Mammary epithelial cell (primary cell): ENCODE measurements at places on chromosomes 1 and 21. TPM values are rescaled to one million over a fixed set of nuclear protein-coding genes. Genes with fewer than 3 reads are reported as not detected.

DNA sequence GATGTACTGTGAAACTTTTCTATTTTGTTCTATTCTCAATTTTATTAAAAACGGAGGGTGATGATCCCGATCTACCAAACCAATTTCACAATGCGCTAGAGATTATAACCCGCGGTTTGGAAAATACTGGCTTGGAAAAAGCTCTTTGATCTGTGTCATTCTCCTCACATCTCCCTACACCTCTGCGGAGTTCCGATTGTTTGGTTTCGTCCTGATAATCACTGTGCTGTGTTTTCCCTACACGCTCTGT is 536 bp upstream of the ABCD3 start:
- DNase-seq = no peak

- DNase-seq = no peak
Measured at GRCh38 chr21:41570791-41571355, 62.9 kb upstream of the TMPRSS2 start.

- DNase-seq = peak; percentile 85
Measured at GRCh38 chr1:192489748-192490147, 85.8 kb upstream of the RGS1 start.

DNA sequence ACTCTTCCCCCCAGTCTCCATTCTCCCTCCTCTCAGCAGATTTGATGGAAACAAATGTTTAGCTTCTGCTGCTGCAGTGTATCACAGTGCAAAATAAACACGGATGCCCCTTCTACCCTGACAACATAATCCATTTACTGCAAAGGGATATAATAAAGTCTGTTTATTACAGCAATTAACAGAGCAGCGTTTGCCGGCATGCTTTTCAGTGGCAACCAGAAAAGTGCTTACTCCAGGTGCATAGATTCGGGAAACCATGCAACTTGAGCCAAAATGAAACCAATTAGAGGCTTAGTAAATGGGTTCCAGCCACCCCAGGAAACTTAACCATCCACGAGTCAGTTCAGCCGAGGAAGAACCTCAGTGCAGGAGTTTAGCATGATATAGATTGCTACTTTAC is 12.9 kb upstream of the LEMD1 start:
- no peak for DNase-seq

DNA sequence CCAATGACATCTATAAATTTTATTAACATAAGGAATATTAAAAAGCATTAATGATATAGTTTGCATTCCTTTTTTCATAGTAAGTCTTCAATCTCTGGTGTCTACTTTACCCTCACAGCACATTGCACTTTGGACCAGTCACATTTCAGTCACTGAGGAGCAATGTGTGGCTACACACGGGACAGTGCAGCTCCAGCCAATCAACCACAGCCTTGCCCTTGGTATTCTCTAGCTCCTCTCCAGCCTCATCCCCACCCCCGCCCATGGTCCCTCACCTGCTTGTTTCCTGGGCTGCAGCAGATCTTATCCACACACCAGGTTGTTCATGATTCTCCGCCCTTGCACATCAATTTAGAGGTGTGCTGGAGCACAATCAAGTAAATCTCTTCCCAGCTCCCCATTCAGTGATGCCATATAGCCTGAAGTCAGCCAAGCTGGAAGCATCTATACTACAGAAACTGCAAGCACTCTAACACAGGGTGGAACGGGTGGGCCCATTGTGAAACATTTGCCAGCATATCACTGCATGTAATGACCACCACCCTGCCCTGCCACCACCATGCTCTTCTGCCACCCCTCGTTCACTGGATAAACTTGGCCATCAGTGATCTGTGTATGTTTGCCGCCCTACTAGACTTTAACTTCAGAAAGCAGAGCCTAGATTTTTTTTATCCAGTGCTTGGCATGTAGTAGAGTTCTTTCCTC is 93.0 kb upstream of the SLC44A3 start:
- DNase-seq = peak; percentile 40

- no peak for DNase-seq
Measured at GRCh38 chr1:147626739-147627138, 43.6 kb downstream of the ACP6 start.

DNA sequence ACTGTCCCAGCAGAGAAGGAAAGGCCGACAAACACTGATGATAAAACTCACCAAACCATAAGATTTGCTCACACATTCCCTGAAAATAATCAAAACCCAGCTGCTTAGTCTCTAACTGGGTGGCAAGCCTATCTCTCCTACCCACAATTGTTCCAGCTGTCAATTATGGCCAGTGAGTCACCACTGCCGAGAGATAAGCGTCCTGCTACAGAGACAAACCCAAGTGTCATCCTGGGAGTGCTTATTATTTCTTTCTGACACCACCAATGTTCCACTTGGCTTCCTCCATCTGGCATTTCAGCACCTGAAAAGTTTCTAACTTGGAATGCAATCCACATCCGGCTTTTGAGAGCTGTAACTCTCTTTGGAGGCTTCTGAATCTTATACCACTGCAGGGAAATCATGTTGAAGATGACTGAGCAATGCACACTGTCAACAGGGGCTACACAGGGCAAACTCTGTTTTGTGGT is 51.5 kb upstream of the VAV3 start:
- peak; percentile 71 for DNase-seq

GRCh38 chr1:59076612-59077011 is 220.3 kb upstream of the FGGY start:
- no peak for DNase-seq

DNA sequence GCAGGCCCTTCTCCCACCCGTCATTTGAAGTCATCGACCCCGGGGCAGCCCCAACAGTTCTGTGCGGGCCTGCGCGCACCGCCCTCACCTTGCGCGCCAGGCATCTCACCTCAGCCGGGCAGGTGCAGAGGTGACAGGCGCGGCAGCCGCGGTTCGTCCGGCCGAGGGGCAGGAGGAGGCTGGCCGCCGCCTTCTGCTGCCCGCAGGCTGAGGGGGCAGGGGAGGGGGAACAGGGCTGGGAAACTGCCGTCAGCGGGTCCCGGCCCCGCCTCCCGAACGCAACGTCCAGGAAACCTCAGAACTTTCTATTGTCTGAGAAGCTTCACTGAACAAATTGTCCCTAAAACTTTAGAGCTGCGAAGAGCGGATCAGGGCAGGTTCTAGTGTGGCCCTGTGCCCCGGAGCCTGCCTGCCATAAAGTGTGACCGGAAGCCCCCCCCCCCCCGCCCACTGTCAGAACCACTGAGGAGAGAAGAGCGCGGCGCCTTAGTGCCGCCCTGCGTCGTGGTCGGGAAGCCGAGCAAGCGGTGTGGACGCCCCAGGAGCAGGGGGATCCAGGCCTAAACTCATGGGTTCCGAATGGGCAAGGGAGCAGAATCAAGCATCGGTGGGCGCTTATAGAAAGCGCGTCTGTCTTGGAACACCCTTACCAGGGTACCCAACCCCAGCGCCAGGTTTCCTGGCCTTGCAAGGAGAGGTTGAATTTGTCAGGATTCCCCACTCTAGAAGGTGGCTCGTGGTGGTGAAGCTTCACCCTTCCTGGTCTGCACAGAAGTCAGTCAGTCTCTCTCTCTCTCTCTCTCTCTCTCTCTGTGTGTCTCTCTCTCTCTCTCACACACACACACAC is 13.3 kb upstream of the TBX15 start:
- DNase-seq = no peak

- DNase-seq = peak; percentile 51
Measured at GRCh38 chr1:58397187-58397820, 149.2 kb downstream of the OMA1 start.

GRCh38 chr1:218488986-218489385 is 143.8 kb downstream of the TGFB2 start:
- DNase-seq = peak; percentile 42

- peak; percentile 67 for DNase-seq
Measured at GRCh38 chr1:46725736-46726108, 6.8 kb upstream of the EFCAB14 start.

The PAQR6 gene
- total RNA-seq = 2.8 TPM

The CASQ1 gene
- total RNA-seq = not detected

The CFHR2 gene
- not detected for total RNA-seq

The AZIN2 gene
- total RNA-seq = 7.2 and 8.3 TPM in 2 replicates

The IL23R gene
- total RNA-seq = not detected
